ENCODE measurements at places on chromosomes 2 and 18.

DNA sequence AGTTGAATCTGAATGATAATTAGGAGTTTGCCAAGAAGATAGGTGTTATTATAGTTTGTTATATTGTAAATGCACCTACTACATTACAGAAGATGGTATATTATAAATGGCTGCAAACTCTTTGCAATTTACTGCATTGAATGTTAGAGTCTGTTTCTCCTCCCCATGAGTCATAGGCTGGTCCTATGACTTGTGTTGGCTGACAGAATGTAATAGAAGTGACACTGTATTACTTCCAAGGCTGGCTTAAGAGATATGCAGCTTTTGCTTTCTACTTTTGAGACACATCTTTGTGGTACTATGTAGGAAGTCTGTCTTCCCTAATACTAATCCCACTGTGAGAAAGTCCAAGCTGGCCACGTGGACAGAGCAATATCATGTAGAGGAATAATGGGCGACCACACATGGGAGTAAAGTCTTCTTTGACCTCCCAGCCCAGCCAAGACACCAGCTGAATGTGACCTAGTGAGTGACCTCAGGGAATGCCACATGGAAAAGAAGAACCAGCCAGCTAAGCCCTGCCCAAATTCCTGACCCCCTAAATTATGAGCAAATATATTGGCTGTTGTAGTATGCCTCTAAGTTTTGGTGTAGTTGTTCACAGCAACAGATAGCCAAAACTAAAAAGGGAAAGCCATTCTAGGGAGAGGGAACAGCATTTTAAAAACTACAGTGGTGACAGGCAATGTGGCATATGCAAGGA lies 6.8 kb upstream of the DDX1 start:
- DNase-seq = no peak

DNA sequence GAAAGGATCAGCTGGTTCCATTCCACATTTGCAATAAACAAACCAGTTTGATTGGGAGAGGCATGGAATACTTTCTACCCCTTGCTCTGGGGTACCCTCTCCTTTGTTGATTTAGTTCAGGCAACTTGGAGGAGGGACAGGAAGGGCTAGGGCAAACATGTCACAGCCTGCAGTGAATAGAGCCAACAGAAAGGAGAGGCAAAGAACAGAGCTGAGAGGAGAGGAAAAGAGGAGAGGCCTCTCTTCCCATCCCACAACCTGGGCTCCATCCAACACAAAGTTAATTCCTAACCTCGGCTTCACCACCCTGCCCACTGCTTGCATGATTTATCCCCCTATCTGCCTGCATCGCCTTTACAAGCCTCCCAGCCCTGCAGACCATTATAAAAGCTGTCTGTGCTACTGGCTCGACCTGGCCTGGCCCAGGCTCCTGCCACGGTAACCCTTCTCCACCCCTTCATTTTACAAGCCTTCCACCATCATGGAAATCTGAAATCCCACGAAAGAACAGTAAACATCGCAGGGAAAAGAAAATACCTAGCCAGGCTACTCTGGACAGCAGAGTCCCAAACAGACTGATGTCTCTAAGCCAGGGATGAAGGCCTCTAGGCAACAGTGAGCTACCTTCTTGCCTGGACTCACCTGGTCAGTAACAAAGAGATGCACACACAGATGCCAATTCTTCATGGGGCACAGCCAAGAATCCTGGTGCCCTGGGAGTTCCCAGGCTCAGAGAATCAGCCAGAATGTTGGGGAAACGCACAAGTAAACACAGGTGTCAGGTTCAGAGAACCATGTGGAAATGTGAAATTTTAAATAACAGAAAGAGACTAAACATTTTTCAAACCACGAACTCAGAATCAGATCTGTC lies 43.6 kb downstream of the NHEJ1 start:
- no peak for DNase-seq

DNA sequence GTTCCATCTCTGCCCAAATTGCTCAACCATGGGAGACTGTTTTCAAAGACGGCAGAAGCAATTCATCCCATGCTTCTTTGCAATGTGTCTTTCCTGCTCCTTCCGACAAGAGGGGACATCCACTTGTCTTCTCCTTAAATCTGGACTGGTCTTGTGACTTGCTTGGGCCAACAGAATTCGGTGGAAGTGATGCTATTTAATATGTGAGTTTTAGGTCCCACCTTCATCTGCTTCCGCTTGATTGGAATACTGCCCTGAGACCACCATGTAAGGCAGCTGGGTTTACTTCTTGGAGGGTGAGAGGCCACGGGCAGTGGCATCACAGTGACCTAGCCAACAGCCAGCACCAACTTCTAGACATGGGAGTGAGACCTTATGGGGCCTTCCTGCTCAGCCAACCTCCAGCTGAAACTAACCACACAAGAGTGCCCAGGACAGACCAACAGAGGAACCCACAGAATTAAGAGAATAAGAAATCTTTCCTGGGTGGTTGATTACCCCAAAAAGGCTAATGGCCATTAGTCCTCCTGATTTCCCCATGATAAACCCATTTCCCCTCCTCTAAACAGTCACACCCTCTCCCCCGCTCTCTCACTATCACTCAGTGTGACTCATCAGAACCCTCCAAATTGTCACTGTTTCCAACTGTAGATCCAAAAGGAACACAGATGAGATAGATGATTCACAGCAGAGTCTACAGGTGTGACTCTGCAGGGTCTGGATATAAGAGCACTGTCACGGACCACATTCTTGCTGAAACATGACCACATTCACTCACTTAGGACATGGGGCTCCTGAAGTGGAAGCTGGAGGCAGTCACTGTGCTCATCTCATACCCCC lies 16.2 kb upstream of the RHOB start:
- no peak for DNase-seq

DNA sequence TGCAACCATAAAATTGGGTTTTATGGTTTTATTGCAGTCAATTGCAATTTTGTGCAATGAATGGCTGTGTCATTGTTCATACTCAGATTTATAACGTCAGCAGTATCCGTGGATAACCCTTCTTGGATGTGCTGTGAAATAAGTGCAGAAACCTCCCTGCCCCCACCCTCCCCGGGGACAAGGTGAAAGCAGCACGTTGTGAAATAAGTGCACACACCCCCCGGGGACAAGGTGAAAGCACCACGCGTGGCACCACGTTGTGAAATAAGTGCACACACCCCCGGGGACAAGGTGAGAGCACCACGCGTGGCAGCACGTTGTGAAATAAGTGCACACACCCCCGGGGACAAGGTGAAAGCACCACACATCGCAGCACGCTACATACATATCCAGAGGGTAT lies 93.6 kb upstream of the NFATC1 start:
- DNase-seq = no peak

DNA sequence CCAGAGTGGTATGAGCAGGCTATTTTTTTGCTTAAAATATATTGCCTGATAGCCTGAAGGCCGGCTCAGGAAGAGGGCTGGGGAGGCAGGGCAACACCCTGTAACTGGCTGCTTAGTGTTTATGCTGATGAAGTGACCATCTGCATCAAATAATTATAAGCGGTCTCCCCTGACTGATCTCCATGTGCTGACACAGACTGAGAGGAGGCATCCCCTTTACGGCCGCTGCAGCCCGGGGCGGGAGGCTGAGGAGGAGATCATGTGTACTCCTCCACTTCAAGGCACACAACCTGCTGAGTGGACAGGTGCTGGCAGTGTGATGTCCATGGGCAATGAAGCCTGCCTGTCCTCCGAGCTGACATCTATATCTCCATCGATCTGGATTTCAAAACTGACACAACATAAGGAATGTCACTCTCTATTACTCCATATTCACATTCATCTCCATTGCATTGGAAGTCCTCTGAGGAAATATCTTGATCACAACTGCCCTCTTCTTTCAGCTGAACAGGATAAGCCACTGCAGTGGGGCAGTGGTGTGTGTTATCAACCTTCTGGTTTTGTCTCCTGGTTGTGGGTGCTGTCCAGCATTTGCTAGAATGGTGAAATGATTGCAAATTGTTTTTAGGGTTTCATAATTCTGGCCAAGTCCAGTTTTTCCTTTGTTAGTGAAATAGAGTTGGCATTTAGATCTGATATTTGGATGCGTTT lies 143.5 kb downstream of the AQP4 start:
- no peak for DNase-seq

DNA sequence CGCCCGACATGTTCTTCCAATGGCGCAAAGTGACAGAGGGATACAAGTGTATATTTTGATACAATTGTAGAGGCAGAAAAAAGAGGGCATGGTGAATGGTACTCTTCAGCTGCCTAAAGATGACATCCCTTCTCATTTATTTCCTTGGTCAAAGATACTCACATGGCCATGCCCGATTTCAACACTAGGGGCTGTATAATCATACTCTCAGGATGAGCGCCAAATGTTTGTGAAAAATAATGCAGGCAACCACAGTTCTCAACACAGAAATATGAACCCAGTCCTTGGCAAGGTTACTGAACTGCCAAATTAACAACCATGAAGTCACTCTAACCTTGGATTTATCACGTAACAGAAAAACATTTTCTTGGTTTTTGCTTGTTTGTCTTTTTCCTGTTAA lies 204.4 kb downstream of the CCDC102B start:
- DNase-seq = no peak

GRCh38 chr2:54577944-54578647 lies 122.0 kb downstream of the SPTBN1 start:
- no peak for DNase-seq

DNA sequence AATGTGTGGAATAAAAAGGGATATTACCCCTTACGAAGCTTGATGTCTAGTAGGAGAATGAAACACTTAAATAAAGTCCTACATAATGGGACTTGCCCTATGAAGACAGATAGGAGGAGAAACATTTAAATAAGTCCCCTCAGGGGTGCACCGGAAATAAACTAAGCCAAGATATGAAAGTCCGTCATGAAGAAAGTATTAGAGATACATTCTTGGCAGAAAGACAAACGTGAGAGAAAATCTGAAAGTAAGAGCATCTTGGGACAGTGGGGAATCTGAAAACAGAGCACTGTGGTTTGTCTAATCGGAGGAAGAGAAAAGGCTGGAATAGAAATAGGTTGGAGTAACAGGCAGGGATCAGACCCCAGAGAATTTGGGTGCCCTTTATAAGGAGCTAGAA lies 516.9 kb upstream of the DSEL start:
- no peak for DNase-seq

DNA sequence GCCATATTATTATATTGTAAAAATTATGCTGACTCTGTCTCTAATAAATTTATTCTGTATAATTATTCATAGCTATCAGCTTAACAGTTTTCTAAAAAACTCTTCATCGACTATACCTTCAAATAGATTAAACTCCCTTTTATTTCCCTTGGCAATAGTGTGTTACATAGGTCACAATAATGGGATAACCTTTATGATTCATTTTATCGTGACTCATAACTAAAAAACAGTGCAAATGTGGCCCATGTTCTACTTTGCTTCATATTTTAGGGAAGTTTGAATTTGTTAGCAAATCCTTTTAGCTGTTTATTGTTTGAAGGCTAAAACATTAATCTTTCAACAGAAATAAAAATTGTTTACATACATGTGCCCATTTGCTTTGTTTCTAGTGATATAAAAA lies 783.2 kb upstream of the CDH2 start:
- no peak for DNase-seq

DNA sequence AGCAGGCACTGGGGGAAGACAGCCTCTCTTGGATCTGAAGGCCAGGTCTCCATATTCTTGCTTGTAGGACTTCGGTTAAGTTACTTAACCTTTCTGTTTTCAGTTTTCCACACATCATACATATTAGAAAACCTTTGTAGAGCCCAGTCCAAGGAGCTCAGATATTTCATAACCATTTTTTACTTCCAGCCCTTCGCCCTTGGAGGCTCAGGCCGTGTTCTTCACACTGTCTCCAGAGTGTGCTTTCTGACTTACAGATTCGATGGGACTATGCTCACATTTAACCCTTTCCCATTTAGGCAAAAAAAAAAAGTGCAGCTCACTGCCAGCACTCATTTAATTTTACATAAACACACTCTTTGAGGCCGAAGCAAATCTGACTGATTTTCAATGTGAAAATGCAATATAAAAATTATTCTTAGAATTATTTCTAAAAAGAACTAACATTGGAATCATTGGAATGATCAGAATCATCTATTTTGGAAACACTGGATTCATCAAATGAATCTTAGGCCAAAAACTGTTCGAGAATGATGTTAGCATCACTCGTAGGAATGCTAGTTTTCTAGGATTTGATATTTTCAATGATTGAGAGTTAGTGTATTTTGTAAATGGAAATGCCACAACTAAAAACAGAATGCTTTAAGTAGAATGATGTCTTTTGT lies 55.0 kb downstream of the MTHFD2 start:
- no peak for DNase-seq

DNA sequence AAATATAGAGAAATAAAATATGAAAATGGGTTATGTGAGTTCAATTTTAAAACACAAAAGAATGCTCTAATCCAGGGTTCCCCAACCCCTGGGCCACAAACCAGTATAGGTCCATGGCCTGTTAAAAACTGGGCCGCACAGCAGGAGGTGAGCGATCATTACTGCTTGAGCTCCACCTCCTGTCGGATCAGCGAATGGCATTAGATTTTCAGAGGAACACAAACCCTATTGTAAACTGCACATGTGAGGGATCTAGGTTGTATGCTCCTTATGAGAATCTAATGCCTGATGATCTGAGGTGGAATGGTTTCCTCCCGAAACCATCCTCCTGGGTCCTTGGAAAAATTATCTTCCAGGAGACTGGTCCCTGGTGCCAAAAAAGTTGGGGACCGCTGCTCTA lies 34.7 kb downstream of the TTR start:
- DNase-seq = no peak

DNA sequence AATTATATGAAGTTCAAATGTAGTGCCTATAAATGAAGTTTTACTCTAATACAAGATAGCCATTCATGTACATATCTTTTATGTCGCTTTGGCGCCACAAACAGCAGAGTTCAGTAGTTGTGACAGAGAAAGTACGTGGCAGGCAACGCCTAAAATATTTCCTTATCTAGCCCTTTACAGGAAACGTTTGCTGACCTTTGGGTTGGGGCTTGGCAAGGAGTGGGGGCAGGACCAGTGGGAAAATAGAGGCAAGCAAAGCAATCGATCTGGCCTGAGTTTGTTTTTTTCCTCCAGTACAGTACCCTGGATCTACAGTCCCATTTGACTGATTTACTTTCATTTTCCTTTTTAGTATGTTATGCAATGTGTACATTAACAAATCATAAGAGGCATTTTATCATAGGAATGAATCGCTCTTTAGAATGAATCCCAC lies 13.1 kb downstream of the CCDC68 start:
- DNase-seq = no peak

GRCh38 chr2:54652540-54652939 lies 70.9 kb upstream of the EML6 start:
- no peak for DNase-seq
